Jurkat, Clone E6-1 (cell line): ENCODE measurements at places on chromosomes 7 and 10.

- DNase-seq: no peak
Observed at GRCh38 chr7:151181011-151181431, 6.0 kb downstream of the ASB10 start.

- DNase-seq: no peak
Observed at GRCh38 chr7:18117482-18117881, 89.8 kb upstream of the PRPS1L1 start.

- DNase-seq: no peak
Observed at GRCh38 chr10:987620-987869, 689 bp upstream of the GTPBP4 start.

DNA sequence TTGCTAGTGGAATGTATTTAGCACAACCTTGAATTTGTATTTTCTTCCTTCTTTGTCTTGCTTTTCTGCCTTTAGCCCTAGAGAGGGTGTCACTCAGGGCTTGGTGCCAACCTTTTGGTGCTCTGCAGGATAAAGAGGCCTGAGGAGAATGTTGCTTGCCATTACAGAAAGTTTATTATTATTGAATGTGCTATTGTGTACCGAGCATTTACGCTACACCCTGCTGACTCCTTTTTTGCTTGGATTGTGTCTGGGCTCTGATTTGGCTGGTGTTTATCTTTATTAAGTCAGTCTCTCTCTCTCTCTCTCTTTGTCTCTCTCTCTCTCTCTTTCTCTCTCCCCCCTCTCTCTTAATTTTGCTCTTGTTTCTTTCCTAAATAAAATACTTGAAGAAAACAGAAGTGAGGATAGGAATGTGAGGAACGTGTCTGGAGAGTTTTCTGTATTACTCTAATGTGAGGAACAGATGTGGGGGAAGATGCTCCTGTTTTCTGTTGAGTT, 284.4 kb upstream of the PHYHIPL start:
- no peak for DNase-seq

DNA sequence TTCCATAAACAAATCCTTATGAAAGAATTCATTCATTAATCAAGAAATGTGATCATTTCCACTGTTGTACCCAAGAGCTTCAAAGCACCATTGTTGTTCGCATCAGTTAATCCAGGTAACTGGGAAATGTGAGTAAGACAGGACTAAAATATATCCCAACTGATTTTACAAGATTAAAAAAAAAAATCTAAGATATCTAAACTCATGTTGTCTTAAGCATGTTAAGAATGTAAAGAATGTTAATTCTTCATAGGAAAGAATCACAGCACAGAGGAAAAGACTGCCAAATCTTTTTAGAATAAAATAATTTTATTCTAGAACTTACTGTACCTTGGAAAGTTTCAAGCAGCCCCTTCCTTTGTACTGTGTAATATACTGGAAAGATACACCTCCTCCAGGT, 16.4 kb downstream of the FZD1 start:
- DNase-seq: no peak

- no peak for DNase-seq
Observed at GRCh38 chr7:78125884-78126283, 327.3 kb downstream of the PHTF2 start.

DNA sequence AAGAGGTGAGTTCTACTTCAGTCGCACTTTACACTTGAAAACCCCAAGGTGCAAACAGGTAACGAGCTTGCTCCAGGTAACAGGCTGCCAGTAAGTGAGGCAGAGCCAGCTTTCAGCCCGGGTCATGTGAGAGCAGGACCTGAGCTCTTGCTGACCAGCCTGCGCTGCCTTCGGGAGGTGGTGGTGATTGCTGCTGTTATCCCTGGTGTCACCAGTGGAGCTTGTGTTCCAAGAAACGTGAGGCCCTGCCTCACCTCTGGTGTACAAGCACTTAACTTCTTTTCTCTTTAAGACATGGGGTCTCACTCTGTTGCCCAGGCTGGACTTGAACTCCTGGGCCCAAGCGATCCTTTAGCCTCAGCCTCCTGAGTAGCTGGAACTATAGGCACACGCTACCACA, 265.0 kb downstream of the CELF2 start:
- no peak for DNase-seq

DNA sequence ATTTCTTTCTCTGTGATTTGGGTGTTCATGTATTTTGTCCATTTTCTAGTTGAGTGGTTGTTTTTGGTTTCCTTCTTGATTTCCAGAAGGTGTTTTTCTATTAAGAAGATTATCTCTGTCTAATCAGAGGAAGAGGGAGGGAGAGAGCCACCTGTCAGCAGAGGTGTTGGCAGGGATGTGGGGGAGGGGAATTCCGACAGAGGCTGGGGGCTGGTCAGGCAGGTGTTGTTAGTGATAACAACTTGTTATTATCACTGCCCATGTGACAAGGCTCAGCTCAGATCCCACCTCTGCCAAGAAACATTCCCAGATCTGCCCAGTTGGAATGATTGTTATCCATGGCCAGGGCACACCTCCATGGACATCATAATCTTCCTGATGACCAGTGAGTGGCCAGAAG, 293.4 kb downstream of the GFRA1 start:
- DNase-seq: no peak

GRCh38 chr10:30598105-30598776, 31.3 kb downstream of the LYZL2 start:
- no peak for DNase-seq

DNA sequence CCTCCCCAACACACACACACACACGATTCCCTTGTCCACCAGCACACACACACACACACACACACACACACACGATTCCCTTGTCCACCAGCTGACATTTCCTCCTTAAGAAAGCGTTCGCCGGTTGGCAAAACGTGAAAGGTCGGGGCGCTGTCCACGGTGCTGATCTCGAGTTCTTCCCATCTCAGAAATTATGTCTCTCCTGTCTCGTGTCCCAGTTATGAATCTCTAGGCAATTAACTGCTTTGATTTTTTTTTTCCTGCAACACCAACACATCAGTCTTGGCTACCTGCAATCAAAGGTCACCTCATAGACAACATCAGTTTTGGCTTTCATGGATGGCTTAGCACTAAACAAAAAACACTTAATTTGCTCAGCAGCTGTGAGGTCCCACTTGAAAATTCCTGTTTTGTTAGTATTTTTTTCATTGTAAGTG, 1.9 kb downstream of the INA start:
- peak; percentile 28 for DNase-seq

DNA sequence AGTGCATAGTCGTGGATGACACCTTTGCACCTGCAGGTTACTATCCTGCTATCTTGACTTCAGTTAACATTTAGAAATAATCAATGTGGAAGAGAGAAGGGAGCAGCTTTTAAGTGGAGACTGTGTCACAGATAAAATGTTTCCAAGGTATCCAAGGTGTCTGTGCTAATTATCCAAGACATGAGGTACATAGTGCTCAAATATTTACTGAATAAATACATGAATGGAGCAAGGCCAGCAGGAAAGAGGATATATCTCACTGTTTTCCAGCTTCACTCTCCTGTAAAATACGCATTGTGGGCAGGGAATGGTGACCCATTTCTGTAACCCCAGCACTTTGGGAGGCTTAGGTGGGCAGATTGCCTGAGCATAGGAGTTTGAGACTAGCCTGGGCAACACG, 552.4 kb downstream of the PHTF2 start:
- DNase-seq: no peak

- no peak for DNase-seq
Observed at GRCh38 chr10:120971671-120972070, 120.5 kb downstream of the WDR11 start.

DNA sequence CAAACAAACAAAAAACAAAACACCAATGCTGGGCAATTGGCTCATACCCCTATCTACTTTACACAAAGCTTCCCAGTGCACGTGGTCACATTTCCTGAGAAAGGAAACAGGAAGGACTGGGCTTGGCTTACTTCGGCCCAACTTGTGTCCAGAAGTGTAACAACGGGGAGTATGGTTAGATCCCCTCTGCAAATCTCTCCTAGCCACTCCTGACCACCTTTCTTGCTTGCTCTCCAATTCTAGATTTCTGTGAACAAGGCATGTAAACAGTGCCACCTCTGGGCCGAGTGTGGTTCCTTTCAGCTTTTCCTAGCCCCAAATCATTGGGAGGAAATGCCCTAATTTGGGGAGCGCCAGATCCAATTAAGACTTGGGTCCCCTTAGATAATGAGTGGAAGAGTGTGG, 21.0 kb upstream of the FRAT2 start:
- no peak for DNase-seq

GRCh38 chr10:114334301-114334700, 70.0 kb downstream of the AFAP1L2 start:
- no peak for DNase-seq

DNA sequence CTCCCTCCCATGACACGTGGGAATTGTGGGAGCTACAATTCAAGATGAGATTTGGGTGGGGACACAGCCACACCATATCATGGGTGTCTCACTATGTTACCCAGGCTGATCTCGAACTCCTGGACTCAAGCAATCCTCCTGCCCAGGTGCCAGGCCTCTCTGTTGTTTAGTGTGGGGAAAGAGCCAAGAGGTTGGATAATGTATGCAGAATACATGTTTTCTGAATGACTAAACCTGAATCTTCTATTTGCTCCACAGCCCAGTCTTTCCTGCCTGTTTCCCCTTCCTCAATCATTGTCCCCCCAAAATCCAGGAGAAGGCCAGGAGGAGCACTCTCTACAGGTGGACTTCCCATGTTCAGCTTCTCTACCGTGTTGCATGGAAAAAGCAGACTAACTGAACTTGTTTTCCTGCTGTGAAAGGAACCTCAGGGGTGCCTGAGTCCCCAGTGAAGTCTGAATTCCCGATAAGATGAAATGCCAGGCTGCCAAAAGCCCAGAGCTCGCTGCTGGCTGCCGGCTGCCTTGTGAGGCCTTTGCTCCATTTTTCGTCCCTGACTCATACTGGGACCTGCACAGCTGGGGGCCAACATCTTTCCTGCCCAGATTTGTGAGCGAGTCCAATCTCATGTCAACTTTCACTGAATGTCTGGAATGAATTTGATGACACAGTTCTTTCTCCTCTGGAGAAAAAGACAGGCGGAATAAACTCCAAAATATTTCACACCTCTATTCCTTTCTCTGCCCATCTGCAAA, 588.0 kb downstream of the CALN1 start:
- DNase-seq: no peak

DNA sequence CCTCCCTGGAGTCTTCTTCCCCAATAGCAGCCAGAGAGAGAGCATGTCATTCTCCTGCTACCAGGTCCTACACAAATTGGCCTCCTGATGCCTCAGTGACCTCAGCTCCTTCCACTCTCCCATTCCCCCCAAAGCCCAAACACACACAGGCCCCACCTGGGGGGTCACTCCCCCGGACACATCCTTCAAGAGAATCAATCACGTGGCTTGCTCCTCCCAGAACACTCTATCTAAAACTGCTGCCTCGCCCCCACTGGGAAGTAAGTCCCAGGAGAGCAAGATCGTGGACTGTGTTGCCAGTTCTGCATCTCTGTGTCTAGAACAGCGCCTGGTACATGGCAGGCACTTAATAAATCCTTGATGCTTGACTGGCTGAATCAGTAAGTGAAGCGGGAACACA, 2.5 kb upstream of the HSPA12A start:
- no peak for DNase-seq

- DNase-seq: no peak
Observed at GRCh38 chr7:18387191-18387735, 108.3 kb upstream of the HDAC9 start.

- DNase-seq: no peak
Observed at GRCh38 chr7:22114440-22114981, 168.8 kb upstream of the CDCA7L start.

DNA sequence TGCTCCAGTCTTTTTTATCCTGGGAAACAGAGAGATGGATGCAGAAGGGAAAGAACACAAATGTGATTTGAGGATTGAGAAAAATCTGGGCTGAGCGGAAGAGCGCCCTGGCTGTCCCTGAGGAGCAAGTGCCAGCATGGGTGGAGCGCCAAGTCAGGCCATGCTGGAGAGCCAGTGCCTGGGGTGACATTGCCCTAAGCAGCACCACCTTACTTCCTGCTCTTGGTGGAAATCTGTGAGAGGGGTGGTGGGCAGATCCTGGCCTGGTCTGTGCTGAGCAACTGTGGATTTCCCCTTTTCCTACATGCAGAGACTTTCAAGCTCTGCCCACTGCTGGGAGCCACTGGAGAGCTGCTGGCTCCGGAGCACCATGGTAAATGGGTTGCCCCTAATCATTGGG, 36.9 kb downstream of the DDIT4 start:
- DNase-seq: no peak

DNA sequence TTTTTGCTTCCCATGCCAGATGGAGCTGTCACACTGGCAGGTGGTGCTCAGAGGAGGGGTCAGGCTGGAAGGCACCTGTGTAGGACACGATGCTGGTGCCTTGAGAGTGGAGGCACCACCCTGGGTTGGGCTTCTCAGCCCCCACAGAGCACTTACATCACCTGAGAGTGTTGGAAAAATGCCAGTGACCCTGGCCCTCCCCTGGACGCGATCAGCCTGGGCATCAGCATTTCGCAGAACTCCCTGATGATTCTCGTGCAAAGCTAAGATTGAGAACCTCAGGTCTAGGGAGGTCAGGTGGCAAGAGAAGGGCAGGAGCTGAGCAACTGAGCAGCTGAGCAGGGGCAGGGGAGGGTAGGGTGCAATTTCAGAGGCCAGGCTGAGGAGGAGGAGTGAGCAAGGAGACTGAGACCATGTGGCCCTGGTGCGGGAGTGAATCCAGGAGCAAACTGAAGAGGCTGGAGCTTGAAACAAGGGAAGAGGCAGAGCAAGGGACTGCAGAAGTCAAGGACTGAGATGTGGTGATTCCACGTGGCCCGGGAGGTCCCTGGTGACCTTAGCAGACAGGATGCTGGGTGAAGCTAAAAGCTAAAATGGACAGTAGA, 24.7 kb upstream of the GRID1 start:
- DNase-seq: no peak

DNA sequence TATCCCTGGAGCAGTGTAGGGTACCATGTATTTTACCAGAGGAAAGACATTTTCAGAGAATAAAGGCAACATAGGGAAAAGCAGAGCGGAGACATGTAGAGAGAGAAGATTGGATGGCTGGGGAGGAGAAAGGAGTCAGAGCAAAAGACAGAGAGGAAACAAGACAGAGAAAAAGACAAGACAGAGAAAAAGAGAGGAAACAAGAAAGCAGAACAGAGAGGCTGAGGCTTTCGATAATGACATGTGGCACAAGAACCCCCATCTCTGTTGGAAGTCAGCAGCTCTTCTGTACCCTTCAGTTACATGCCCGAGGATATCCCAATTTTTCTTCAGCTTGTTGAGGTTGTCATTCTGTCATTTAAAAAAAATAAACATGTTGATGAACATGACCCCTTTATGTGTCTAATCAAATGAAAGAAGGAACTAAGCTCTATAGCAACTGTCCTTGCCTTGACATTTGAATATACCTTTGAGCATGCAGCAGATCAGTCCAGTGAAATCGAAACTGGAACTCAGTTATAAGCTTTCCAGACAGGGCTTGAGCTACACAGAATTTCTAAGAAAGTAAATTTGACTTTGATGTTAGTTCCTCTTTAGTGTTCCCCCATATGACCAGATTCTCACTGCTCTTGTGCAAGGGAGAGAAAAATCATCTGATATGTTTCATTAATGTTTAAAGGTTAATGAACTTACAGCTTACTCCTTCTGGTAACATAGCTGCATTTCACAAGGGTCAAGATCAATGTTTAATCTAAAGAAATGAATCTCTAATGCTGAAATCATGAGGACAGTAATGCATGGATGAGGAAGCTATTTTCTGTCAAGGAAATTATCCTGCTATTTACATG, 75.1 kb upstream of the SP4 start:
- DNase-seq: no peak
